ENCODE measurements at places on chromosomes 11 and 22. TPM values are rescaled to one million over a fixed set of nuclear protein-coding genes. Genes with fewer than 3 reads are reported as not detected.

SMTNL1 gene
- polyA plus RNA-seq, result 0.63 TPM

SEC14L6 gene
- 4.2 TPM for polyA plus RNA-seq

OR51B2 gene
- not detected for polyA plus RNA-seq

TRPM5 gene
- polyA plus RNA-seq, result 2.4 TPM

ZNRF3 gene
- 9.6 TPM for polyA plus RNA-seq

RAB39A gene
- 0.47 TPM for polyA plus RNA-seq

CCDC15 gene
- 4.1 TPM for polyA plus RNA-seq

OTOG gene
- 0.75 TPM for polyA plus RNA-seq

RIN1 gene
- 3.7 TPM for polyA plus RNA-seq

DEPDC7 gene
- 9.1 TPM for polyA plus RNA-seq

TSSK2 gene
- polyA plus RNA-seq, result not detected

OSM gene
- 0.20 TPM for polyA plus RNA-seq

SYCE3 gene
- polyA plus RNA-seq, result not detected

OR8D1 gene
- polyA plus RNA-seq, result not detected

DMC1 gene
- polyA plus RNA-seq, result 5.7 TPM

MS4A7 gene
- 11.1 TPM for polyA plus RNA-seq

OR10A3 gene
- polyA plus RNA-seq, result 0.10 TPM

MRPL17 gene
- 45.6 TPM for polyA plus RNA-seq

ANGPTL5 gene
- 0.14 TPM for polyA plus RNA-seq

LBHD1 gene
- polyA plus RNA-seq, result 6.1 TPM

OVCH2 gene
- polyA plus RNA-seq, result 4.6 TPM

EXPH5 gene
- 3.7 TPM for polyA plus RNA-seq

VSIG10L2 gene
- polyA plus RNA-seq, result not detected

CD6 gene
- 1.6 TPM for polyA plus RNA-seq

CRYBA4 gene
- not detected for polyA plus RNA-seq

BIRC2 gene
- polyA plus RNA-seq, result 88.2 TPM

MRGPRX3 gene
- not detected for polyA plus RNA-seq

PLAAT2 gene
- 0.73 TPM for polyA plus RNA-seq

OR8G5 gene
- polyA plus RNA-seq, result not detected

GSTT2B gene
- polyA plus RNA-seq, result 4.8 TPM

FGF3 gene
- not detected for polyA plus RNA-seq

SHISA8 gene
- polyA plus RNA-seq, result 1.7 TPM

MS4A3 gene
- polyA plus RNA-seq, result 0.71 TPM

RRP8 gene
- 19.2 TPM for polyA plus RNA-seq

SORL1 gene
- 3.6 TPM for polyA plus RNA-seq
